Gastroesophageal sphincter (tissue), 4 donors: ENCODE measurements at places on chromosomes 7 and 10.

GRCh38 chr7:88217675-88218428 is 2.0 kb downstream of the SRI start:
- peaks cover 44% of the 10 kb centered on the region for H3K4me1 ChIP-seq
- no peaks in the 10 kb centered on the region for H3K27me3 ChIP-seq
- peaks cover 44% of the 10 kb centered on the region for H3K36me3 ChIP-seq
- ATAC-seq = no peak
- no peak overlapping the region for H3K4me3 ChIP-seq
- H3K27ac ChIP-seq = no peak overlapping the region

- ATAC-seq = no peak
- no peak overlapping the region for H3K4me3 ChIP-seq
- peak overlapping the region; percentile 76 for H3K27ac ChIP-seq
- H3K27me3 ChIP-seq = no peaks in the 10 kb centered on the region
- H3K36me3 ChIP-seq = no peaks in the 10 kb centered on the region
Observed at GRCh38 chr10:76428551-76429367, 997.3 kb downstream of the LRMDA start.

DNA sequence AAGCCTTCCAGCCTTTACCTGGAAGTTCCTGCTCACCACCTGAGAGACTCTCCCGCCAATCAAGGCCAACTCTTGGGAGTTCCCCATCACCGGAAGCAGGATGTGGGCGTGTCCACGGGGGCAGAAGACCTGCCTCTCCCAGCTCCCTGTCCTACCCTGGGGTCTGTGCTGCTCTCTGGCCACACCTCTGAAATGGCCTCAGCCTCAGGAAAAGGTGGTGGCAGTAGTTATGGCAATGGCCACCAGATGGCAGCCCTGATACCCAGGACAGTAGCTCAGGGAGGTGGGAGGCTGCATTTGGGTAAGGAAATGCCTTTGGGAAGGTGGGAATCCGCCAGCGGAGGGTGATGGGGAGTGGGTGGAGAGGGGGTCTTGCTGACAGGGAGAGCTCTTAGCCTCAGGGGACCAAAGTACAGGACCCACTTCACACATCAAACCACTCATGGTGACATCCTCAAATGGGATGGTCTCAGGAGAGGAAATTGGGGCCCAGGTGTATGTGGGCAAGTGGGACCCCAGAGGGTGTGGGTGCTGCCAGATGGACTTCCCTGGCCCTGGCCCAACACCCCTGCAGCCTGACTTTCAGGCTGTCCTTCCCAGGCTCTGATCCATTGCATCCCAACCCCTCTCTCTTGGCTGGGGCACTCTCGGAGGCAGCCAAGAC is 33.9 kb downstream of the KAZALD1 start:
- H3K4me3 ChIP-seq = no peak overlapping the region
- no peaks in the 10 kb centered on the region for H3K36me3 ChIP-seq
- no peak overlapping the region for H3K27ac ChIP-seq
- peaks cover 100% of the 10 kb centered on the region for H3K27me3 ChIP-seq
- peak; percentile 60 for ATAC-seq

- no peak overlapping the region for H3K4me3 ChIP-seq
- no peak for ATAC-seq
- no peaks in the 10 kb centered on the region for H3K27me3 ChIP-seq
Observed at GRCh38 chr7:48111596-48111995, 22.5 kb downstream of the UPP1 start.

DNA sequence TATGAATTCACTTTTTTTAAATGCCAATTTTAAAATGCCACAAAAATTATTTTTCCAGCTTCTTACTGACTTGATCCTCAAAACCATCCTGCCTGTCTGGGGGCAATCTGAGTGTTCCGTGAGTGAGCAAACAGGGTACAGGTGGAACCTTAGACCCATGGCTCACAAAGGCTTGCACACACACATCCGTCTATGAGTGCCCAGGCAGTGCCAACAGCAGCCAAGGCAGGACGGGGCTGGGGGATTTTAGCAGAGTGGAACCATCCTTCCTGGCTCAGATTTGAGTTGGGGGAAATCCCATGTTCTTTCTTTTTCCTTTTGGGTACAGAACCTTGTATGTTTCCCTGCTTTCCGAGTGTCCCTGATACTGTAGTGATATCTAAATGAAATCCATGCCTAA is 377.7 kb upstream of the MGMT start:
- H3K27ac ChIP-seq = no peak overlapping the region
- no peak overlapping the region for H3K4me3 ChIP-seq
- H3K36me3 ChIP-seq = no peaks in the 10 kb centered on the region
- no peaks in the 10 kb centered on the region for H3K4me1 ChIP-seq
- H3K27me3 ChIP-seq = peaks cover 7% of the 10 kb centered on the region

DNA sequence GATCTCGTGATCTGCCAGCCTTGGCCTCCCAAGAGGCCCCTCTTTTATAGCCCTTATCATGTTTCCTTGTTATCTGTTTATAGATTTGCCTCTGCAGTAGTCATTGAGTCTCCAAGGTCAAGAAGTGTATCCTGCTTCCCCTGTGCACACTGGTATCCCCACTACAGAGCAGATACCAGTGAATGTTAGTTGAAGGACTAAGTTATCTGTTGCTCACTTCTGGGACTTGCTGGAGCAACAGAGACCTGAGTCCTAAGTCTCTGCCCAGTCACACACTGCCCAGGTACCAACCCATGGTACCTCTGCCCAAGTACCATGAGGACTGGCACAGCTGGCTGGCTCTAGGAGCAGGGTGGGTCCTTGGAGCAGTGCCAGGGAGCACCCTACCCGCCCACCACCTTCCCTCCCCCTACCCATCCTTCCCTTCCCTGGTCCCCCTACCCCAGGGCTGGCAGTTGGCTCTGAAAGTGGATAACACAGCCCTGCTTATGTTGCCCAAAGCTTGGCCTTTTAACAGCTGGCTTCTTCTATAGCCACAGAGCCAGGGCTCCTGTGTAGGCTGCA is 26.5 kb upstream of the PDCD4 start:
- H3K4me3 ChIP-seq = no peak overlapping the region
- H3K36me3 ChIP-seq = no peaks in the 10 kb centered on the region
- ATAC-seq = no peak
- H3K4me1 ChIP-seq = no peaks in the 10 kb centered on the region
- no peak overlapping the region for H3K27ac ChIP-seq
- H3K27me3 ChIP-seq = no peaks in the 10 kb centered on the region

DNA sequence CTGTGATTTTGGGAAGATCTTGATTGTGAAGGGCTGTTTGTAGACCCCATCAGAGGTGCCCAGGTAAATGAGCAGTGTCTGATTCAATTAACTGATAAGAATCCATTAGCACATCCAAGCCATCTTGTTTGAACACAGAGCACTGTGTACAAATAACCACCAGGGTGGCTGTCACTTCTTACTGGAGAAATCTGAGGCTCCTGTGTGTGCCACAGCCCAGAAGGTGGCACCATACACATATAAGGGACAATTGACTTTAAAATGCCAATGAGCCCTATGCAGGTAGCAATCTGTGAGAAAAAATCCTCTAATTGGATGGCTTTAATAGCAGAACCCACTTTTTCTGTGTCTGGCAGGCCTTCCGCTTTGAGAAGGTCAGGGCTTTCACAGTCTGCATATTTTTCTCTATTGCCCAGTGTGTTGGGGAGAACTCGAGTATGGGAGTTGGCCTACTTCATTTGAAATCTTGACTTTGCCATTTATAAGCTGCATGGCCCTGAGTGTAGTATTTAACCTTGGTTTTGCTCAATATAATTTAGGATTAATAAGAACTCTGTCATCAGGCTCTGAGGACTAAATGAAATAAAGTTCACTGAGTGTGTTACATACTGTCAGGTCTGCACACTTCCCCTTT is 517.4 kb downstream of the CCSER2 start:
- H3K36me3 ChIP-seq = no peaks in the 10 kb centered on the region
- no peak for ATAC-seq
- H3K4me3 ChIP-seq = no peak overlapping the region
- H3K27ac ChIP-seq = no peak overlapping the region

GRCh38 chr7:149729983-149730801 is 43.2 kb downstream of the ZNF467 start:
- H3K4me3 ChIP-seq = no peak overlapping the region
- H3K4me1 ChIP-seq = no peaks in the 10 kb centered on the region
- H3K36me3 ChIP-seq = peaks cover 93% of the 10 kb centered on the region
- no peaks in the 10 kb centered on the region for H3K27me3 ChIP-seq

DNA sequence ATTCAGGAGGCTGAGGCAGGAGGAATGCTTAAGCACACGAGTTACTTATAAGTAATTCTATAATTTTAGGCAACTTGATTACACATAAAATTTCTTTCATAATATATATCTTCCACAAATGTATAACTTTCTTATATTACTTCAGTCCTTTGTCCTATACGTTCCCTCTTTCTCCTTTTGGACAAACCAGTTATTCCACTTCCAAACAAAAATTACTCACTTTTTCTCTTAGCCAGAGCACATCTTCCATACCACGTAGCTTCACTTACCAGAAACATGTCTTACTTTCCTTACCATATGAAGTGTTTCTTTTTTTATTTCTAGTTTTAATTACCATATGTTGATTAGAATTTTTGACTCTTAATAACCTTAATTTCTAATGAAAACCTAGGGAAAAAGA is 64.6 kb downstream of the ARL5B start:
- H3K27me3 ChIP-seq = no peaks in the 10 kb centered on the region
- no peaks in the 10 kb centered on the region for H3K36me3 ChIP-seq
- no peak overlapping the region for H3K27ac ChIP-seq
- no peak overlapping the region for H3K4me3 ChIP-seq
- no peaks in the 10 kb centered on the region for H3K4me1 ChIP-seq
- no peak for ATAC-seq

- H3K27ac ChIP-seq = peak overlapping the region; percentile 20
- no peaks in the 10 kb centered on the region for H3K27me3 ChIP-seq
- H3K4me1 ChIP-seq = peaks cover 4% of the 10 kb centered on the region
- no peak for ATAC-seq
- no peak overlapping the region for H3K4me3 ChIP-seq
Observed at GRCh38 chr10:112991888-112992491, 41.9 kb downstream of the TCF7L2 start.

GRCh38 chr7:24436131-24436920 is 136.9 kb upstream of the PALS2 start:
- no peaks in the 10 kb centered on the region for H3K4me1 ChIP-seq
- ATAC-seq = no peak
- H3K27me3 ChIP-seq = no peaks in the 10 kb centered on the region
- H3K4me3 ChIP-seq = no peak overlapping the region
- no peak overlapping the region for H3K27ac ChIP-seq

GRCh38 chr7:117158941-117159697 is 163.7 kb downstream of the WNT2 start:
- H3K4me3 ChIP-seq = no peak overlapping the region
- no peak overlapping the region for H3K27ac ChIP-seq
- ATAC-seq = no peak
- no peaks in the 10 kb centered on the region for H3K4me1 ChIP-seq
- no peaks in the 10 kb centered on the region for H3K27me3 ChIP-seq

DNA sequence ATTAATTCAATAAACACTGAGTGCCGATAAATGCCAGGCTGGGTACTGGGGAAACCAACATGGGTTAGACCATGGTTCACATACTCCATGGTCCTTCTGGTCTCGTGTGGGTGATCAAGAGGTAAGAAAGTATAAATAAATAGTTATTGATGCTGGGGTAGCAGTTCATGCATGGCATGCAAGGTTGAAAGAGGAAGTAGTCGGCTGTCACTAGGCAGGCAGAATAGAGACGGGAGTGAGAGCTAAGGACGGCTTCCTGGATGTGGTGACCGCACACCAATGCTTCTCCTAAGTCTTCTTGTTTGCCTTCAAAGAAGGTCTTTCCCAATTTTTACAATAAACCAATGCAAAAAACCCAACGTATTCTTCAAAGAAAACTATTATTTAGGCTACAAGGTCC is 208.6 kb downstream of the ADAM12 start:
- H3K36me3 ChIP-seq = no peaks in the 10 kb centered on the region
- H3K4me3 ChIP-seq = no peak overlapping the region
- H3K27me3 ChIP-seq = peaks cover 7% of the 10 kb centered on the region
- no peaks in the 10 kb centered on the region for H3K4me1 ChIP-seq
- H3K27ac ChIP-seq = no peak overlapping the region
- ATAC-seq = no peak

GRCh38 chr7:92489634-92490033 is 11.9 kb upstream of the ERVW-1 start:
- peaks cover 12% of the 10 kb centered on the region for H3K36me3 ChIP-seq
- no peaks in the 10 kb centered on the region for H3K27me3 ChIP-seq
- no peak overlapping the region for H3K4me3 ChIP-seq
- no peak for ATAC-seq
- H3K4me1 ChIP-seq = no peaks in the 10 kb centered on the region
- H3K27ac ChIP-seq = no peak overlapping the region

DNA sequence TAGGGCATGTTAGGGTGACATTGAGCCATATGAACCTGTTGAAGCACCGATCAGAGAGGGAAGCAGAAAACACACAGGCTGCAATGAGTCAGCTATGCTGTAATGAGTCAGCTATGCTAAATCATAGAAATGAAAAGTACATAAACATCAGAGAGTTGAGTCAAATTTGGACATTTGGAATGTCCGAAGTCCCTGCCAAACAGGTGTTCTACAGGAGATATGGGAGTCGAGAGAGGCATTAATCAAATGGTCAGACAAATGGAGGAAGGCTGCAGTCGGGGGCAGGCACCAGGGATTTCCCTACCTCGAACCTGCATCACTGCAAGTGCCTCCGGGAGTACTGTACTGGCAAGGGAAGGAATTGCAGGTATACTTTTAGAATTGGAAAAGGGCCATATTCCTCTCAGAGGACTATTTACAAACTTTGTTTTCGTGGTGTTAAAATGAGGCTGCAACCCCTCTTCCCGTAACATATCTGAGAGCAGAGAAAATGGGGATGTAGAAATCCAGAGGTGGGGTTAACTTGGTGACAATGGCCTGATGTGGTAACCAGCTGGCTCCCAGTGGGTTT is 8.8 kb upstream of the ZC3HAV1 start:
- ATAC-seq = no peak
- no peaks in the 10 kb centered on the region for H3K4me1 ChIP-seq
- no peak overlapping the region for H3K27ac ChIP-seq
- H3K4me3 ChIP-seq = no peak overlapping the region

- H3K27me3 ChIP-seq = peaks cover 11% of the 10 kb centered on the region
- no peaks in the 10 kb centered on the region for H3K36me3 ChIP-seq
- H3K4me1 ChIP-seq = no peaks in the 10 kb centered on the region
Observed at GRCh38 chr10:102429468-102429867, 2.9 kb downstream of the CUEDC2 start.

GRCh38 chr10:58827381-58827780 is 314.7 kb downstream of the BICC1 start:
- ATAC-seq = no peak
- H3K4me3 ChIP-seq = no peak overlapping the region
- no peaks in the 10 kb centered on the region for H3K4me1 ChIP-seq

DNA sequence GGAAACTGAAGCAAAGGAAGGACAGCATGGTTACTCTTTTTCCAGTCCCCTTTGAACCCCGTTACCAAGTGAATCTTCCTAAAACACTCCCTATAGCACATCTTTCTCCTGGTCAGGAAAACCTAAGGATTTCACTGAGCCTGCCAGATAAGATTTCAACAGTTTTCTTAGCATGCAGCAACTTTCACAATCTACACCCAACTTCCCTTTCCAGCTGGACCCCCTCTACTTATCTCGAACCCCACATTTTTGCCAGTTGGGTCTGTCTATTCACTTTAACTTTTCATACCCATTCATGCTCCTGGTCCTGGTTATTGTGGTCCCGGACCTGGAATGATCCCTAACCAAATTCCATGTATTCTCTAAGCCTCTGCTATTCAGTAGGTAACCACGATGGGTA is 14.9 kb upstream of the CPVL start:
- H3K4me3 ChIP-seq = no peak overlapping the region
- no peaks in the 10 kb centered on the region for H3K4me1 ChIP-seq
- H3K27ac ChIP-seq = no peak overlapping the region
- H3K27me3 ChIP-seq = peaks cover 24% of the 10 kb centered on the region
- H3K36me3 ChIP-seq = no peaks in the 10 kb centered on the region
